NCI-H2029 treated with DMSO at 0.1 percent for 48 hours (cell line): ENCODE measurements at places on chromosomes 5 and 9.

GRCh38 chr9:8694983-8695588 lies 895.5 kb upstream of the DMAC1 start:
- peak; percentile 44 for DNase-seq

GRCh38 chr5:32355686-32356085 lies 42.9 kb upstream of the MTMR12 start:
- no peak for DNase-seq

DNA sequence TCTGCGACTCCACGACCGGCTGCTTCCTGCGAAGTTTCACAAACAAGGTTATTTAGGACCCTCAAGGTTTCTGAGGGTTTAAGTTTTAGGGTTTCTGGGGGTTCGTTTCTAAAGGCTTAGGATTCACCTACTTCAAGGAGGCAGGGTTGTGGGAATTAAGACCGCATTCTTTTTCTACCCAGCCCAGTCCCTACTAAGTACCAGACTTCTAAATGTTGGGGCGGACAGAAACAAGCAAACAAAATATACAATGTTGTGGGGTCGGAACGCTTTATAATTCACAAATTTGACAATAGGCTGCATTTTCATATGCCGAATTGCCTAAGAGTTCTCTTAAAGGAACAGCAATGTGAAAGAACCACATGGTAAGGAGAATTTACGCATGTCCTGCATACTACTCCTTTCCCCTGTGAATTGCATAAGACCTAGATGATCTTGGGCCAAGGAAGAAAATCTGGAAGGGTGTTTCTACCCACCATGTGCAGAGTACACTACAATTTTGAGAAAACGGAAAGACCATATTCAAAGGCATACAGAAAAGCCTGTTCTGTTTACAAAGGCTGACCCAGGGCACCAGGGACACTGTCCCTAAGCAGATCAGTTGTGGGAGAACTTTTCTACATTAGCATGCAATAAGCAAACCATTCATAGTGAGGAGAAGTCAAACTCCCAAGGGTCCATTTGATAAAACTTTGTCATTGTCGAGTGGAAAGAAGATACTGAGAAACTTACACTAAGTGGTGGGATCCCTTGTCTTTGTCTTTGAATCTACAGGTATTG lies 457.3 kb downstream of the RAB3C start:
- no peak for DNase-seq

GRCh38 chr5:32598260-32598937 lies 13.0 kb downstream of the SUB1 start:
- no peak for DNase-seq

DNA sequence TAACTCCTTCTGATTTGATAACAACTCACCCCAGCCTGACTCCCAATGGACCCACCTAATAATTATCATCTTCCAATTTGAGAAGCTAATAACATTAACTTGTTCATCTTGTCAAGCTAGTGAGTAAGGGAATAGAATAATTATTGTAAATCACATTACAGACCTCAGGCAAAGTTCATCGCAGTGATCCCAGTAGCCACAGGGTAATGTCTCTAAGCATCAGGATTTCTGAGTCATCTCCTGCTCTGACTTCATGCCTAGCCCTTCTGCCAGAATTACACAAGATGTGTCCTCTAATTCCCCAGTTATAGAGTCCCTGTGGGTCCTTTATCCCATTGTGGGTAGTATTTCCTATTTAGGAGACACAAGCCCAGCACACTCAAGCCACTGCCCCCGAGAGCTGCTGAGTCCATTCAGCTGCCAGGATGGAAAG lies 365.7 kb downstream of the DEPDC1B start:
- DNase-seq, result no peak

DNA sequence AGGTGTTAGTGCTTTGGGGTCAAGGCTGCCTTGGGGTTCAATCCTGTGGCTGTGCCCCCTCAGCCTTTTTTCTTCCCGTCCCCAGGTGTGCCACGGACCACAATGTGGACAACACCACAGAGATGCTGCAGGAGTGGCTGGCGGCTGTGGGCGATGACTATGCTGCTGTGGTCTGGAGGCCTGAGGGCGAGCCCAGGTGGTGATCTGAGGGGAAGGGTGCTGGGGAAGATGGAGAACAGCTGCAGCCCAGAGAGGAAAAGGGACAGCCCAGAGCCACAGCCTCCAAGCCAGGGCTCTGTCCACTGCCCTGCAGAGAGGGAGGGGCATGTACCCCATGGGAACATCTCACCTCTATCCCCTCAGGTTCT lies 2.1 kb downstream of the CERCAM start:
- no peak for DNase-seq

GRCh38 chr5:131147258-131147657 lies 17.8 kb downstream of the HINT1 start:
- DNase-seq, result no peak

- no peak for DNase-seq
Observed at GRCh38 chr5:17143335-17143734, 74.1 kb upstream of the BASP1 start.

DNA sequence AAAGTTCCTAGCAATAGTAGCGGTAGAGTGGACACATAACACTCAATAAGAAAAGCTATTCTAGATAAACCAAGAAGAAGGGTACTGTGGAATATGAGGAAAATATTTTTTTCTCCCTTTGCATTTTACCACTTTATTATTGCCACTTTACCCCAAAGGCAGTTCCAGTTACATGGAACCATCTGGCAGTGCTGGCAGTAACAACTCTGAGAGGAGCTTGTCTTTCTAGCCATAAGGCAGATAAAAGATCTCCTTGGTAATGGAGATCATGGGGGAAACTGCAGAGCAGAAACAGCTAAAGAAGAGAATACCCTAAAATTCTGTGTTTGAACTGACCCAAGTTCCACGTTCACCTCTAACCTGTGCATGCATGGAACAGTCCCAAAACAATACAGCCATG lies 38.5 kb downstream of the UBTD2 start:
- DNase-seq, result no peak

GRCh38 chr5:34034534-34035327 lies 8.3 kb downstream of the C1QTNF3 start:
- no peak for DNase-seq

DNA sequence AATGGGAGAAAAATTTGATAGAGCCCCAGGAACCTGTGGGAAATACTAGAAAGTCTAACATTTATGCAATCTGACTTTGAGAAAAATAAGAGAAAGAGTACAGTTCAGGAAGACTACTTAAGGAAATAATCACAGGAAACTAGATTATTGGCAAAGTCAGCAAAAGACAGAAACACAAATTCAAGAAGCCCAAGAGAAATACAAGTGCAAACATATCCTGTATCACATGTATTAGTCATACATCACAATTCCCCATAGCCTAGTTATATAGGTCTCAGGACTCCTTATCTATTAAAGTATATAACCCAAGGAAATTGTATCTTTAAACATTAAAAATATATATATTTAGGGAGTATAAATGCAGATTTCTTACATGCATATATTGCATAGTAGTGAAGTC lies 100.8 kb downstream of the HOMER1 start:
- no peak for DNase-seq

- no peak for DNase-seq
Observed at GRCh38 chr9:86507212-86507630, 153.0 kb upstream of the TUT7 start.

DNA sequence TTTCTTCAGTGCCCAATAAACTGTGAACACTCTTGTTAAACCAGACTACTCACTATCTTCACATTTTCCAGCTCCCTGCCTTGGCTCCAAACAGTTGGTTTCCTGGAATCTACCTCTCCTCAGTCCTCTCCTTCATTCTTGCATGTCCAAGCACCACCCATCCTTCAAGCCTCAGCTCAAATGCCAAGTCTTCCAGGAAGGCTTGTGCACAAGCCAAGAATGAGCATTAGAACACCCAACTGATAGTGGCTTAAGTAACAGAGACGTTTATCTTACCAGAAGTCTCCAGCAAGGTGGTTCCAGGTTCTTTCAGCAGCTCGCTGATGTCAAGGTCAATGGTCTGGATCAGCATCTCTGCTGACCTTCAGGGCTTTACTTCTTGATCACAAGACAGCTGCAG lies 60.1 kb downstream of the PTPDC1 start:
- no peak for DNase-seq

- DNase-seq, result no peak
Observed at GRCh38 chr9:111806259-111806658, 11.5 kb upstream of the SHOC1 start.

DNA sequence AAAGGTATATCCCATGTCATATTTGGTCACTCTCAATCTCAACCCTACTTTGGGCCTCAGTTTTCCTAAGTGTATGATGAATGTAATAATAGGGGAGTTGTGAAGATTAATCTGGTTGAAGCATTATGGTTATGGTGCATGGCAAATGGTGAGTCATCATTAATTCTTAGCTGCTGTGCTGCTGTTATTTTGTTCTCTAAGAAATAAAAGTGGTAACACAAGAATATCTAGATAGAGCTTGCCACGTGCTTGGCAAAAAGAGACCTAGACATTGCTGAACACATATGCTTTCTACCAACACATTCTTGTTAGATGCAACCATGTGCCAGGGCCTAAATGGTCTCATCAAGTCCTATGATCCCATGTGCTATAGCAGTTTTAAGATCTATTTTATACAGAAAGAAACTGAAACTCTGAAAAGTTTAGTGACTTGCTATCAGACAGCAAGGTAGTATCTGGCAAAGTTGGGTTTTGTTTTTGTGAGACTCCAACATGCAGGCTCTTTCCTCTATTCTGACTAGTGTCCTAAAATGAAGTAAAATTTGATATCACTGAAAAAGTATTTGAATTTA lies 699.9 kb upstream of the MEF2C start:
- DNase-seq, result no peak

GRCh38 chr5:103840600-103840999 lies 278.0 kb upstream of the NUDT12 start:
- no peak for DNase-seq

- no peak for DNase-seq
Observed at GRCh38 chr9:121455527-121456239, 44.0 kb downstream of the GGTA1 start.

- no peak for DNase-seq
Observed at GRCh38 chr9:72309364-72310133, 55.5 kb downstream of the ZFAND5 start.

DNA sequence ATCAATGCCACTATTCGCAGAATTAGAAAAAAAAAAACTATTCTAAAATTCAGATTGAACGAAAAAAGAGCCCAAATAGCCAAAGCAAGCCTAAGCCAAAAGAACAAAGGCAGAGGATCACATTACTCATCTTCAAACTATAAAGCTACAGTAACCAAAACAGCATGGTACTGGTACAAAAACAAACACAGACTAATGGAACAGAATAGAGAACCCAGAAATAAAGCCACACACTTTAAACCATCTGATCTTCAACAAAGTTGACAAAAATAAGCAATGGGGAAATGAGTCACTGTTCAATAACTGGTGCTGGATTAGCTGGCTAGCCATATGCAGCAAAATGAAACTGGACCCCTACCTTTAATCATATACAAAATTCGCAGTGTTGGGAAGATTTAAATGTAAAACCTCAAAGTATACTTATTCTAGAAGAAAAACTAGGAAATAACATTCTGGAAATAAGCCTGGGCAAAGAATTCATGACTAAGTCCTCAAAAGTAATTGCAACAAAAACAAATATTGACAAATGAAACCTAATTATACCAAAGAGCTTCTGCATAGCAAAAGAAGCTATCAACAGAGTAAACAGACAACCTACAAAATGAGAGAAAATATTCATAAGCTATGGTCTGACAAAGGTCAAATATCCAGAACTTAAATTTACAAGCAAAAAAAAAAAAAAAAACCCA lies 153.7 kb downstream of the NDUFS4 start:
- DNase-seq, result no peak

- DNase-seq, result no peak
Observed at GRCh38 chr5:177996660-177997318, 747 bp upstream of the PROP1 start.

DNA sequence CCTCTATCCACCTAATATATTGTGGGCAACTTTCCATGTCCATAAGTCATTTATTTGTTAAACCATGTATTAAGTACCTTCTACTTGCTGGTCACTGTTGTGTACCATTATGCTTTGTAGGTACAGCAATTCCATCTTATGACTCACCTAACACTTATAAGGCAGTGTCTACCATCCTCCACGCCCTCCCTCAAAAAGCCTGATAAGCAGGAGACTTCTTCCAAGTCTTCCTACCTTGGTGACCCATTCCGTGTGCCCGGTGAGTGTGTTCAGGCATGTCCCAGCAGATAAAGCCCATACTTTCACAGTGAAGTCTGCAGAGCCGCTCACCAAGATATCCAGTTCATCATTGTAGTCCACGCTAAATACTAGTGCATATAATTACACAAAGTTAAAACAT lies 17.4 kb downstream of the FBXW2 start:
- no peak for DNase-seq

DNA sequence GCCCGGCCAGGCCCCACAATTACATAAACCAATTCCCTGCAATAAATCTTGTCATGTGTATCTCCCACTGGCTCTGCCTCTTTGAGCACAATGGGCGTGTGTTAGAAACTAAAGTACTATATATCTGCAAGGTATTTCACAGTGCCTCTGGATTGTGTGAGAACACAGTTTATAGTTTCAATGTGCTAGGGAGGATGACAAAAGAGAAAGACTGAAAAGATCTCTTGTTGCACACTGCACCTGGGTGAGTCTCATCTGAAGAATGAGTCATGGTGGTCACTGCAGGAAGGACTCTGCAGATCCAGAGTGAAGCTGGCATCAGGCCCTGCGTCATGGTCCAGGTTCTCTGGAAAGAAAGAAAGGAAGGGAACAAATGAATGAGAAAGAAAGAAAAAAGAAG lies 20.7 kb upstream of the CTSV start:
- DNase-seq, result no peak

GRCh38 chr5:42636425-42636824 lies 120.2 kb upstream of the CCDC152 start:
- DNase-seq, result no peak

- peak; percentile 86 for DNase-seq
Observed at GRCh38 chr9:109520475-109521132, 22.5 kb upstream of the PTPN3 start.

DNA sequence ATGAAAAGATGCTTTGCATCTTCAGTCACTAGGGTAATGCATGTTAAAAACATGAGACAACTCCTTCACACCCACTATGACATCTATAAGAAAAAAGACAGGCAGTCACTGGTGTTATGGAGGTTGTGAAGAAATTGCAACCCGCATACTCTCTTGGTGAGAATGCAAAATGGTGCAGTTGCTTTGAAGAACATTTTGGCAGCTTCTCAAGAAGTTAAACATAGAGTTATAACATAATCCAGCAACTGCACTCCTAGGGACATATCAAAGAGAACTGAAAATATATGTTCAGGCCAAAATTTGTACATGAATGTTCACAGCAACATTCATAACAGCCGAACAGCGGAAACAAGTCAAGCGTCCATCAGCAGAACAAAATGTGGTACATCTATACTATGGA lies 46.3 kb upstream of the TBC1D9B start:
- DNase-seq, result no peak

- no peak for DNase-seq
Observed at GRCh38 chr5:170248172-170248930, 15.6 kb downstream of the C5orf58 start.

GRCh38 chr5:34521628-34522290 lies 134.4 kb upstream of the RAI14 start:
- DNase-seq, result no peak

DNA sequence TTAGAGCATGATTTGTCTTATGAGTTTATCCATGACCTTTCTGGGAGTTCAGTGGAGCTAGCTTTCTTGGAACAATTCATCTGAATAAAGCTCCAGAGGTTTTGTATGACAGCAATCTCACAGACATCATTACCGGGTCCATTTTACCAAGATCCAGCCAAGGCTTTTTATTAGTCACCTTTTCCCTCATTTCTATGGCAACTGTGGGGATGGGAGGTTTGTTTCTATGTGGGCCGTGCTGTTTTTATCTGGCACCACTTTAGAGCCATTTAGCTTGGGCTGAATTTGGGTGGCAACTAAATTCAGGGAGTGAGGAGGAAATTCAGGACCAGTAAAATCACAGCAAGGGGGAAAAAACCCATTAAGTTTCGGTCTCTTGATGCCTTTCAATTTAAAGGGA lies 245.7 kb downstream of the NSG2 start:
- no peak for DNase-seq
